ENCODE measurements at places on chromosomes 12 and 14.

DNA sequence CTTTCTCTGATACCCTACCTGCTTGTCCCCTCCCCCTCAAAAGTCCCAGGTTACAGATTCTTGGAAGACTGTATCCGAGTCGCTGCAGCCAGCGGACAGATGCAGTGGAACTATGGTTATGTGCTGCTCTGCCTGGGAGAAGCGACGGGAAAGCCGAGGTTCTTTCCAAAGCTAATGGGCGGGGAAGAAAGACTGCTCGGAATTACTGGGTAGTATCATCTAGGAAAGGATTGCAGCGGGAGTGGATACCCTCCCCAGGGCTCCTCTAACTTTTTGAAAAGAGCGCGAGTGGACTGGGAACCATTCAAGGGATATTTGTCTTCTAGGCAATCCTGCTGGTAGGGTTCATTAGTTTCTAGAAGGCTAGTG lies 1.4 kb downstream of the PTHLH start:
- peaks cover 61% of the 10 kb centered on the region for H3K27me3 ChIP-seq
- H3K27ac ChIP-seq: no peak overlapping the region
- H3K36me3 ChIP-seq: no peaks in the 10 kb centered on the region
- DNase-seq: no peak
- no peak overlapping the region for H3K4me3 ChIP-seq

- DNase-seq: no peak
- no peak overlapping the region for H3K4me3 ChIP-seq
- H3K36me3 ChIP-seq: no peaks in the 10 kb centered on the region
Measured at GRCh38 chr14:71119075-71119474, 211.8 kb downstream of the PCNX1 start.

- H3K4me3 ChIP-seq: no peak overlapping the region
- no peak for DNase-seq
- no peak overlapping the region for H3K27ac ChIP-seq
- H3K4me1 ChIP-seq: no peaks in the 10 kb centered on the region
- no peaks in the 10 kb centered on the region for H3K27me3 ChIP-seq
- H3K36me3 ChIP-seq: no peaks in the 10 kb centered on the region
Measured at GRCh38 chr14:62001963-62002362, 239.7 kb downstream of the SNAPC1 start.

GRCh38 chr12:106871477-106871876 lies 84.2 kb upstream of the TMEM263 start:
- H3K4me3 ChIP-seq: no peak overlapping the region
- H3K4me1 ChIP-seq: no peaks in the 10 kb centered on the region
- H3K36me3 ChIP-seq: no peaks in the 10 kb centered on the region
- no peaks in the 10 kb centered on the region for H3K27me3 ChIP-seq
- no peak for DNase-seq

DNA sequence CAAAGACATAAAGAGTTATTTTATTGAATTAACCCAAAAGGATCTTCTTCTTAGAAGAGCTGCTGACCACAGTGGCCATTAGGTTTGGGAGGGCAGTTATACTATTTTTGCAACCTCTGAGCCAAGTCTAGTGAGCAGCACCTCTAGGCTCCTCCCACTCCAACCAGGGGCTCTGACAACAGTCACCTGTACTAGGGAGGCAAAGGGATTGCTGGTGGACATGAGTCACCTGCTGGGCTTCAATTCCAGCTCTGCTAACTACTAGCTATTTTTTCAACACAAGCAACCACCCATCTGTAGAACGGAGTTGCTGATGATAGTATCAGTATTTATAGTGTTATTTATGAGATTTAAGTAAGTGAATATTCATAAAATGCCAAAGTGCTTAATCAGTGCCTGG lies 166.0 kb downstream of the KLHL28 start:
- no peak overlapping the region for H3K4me3 ChIP-seq
- H3K36me3 ChIP-seq: no peaks in the 10 kb centered on the region

DNA sequence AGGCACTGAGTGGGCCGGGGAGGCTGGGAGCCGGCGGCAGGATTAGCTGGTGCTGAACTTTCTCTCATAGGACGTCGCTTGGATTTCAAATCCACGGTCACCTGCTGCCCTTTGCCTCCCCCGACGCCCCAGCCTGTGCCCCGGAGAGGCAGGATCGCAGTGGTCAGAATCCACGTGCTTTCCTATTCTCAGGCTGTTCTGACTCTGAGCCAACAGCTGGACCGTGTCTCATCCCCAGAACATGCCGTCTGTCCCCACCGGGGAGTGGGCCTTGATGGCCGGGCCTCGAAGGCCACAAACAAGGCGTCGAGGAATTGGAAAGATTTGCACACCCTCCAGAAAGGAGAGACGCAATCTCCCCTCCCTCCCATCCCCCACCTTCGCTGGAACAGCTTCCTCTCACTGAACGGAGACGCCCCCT lies 18.5 kb upstream of the MLXIP start:
- no peaks in the 10 kb centered on the region for H3K27me3 ChIP-seq
- no peaks in the 10 kb centered on the region for H3K36me3 ChIP-seq
- no peak for DNase-seq

DNA sequence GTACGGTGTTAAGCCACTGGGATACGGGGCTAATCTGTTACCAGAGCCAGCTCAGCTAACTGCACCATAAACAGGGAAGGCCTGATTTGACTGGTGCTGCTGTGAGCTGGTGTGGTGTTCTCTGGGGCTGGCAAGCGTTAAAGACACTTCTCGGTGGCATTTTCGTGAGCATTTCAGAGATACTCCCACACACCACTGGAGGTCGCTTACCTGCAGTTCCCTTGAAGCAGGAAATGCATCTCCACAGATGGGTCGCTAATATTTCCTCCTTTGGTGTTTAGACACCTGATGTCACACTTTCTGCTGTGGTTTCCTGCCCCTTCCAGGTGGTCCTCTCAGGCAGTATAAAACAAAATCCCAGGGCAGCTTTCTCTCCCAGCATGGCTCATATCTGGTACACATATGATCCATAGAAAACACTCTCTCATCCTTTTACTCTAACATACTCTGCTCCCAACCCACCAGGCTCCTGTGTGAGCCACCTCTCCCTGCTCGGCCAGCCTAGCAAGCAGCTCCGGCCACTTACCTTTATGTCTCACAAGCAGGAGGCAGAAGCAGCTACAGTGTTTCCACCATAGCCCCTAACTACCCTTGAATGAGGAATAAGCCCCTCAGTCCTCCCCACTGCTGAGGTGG lies 129.9 kb upstream of the GRIN2B start:
- no peaks in the 10 kb centered on the region for H3K27me3 ChIP-seq
- H3K36me3 ChIP-seq: no peaks in the 10 kb centered on the region
- H3K27ac ChIP-seq: no peak overlapping the region
- no peak overlapping the region for H3K4me3 ChIP-seq

Data from iPS DF 6.9 (cell line).